NCI-H1694 treated with DMSO at 0.1 percent for 48 hours (cell line): ENCODE measurements at places on chromosomes 11 and 22.

GRCh38 chr22:49671331-49672013, 156.2 kb downstream of the BRD1 start:
- no peak for DNase-seq

- DNase-seq, result no peak
Measured at GRCh38 chr11:104705490-104706190, 192.6 kb downstream of the CASP12 start.

DNA sequence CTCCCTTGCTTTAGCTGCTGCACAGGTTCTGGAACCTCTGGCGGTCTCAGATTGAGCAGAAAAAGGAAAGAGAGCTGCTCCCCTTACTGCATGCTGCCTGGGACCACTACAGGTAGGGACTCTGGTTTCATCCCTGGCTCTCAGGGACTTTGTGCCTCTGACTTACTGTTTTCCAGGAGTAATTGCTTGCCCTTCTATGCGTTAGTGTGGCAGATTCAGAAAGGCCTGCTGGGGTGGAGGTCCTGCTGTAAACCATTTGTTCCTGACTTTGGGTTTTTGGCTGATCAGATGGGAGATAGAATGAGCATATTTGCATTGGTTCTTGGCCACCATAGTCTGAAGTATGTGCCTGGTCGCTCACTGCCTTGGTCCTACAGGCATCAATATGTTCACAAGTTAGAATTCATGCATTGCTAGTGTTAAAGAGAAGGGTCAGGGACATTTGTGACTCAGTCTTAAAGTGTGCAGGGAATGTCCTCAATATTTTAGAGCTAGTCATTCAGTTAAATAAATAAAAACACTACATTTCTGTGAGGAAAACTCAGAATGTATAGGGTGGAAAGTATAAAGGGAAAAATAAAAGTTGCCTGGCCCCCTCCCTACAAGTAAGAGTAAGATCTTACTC, 78.0 kb downstream of the PISD start:
- DNase-seq, result no peak

DNA sequence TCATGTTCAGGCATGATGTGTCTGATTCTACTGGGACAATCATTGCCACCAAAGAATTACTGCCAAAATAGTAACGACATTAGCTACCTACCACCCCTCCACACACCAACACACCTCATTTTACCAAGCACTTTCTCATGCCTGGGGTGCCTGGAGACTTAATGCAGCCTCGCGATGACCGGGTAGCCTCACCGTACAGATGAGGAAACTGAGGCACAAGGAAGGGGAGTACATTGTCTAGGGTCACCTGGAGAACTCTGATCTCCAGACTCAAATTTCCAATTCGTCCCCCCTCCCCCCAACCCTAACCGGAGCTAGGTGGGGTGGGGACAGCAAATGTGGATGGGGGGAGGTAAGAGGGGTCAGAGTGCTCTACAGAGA, 2.7 kb upstream of the RTN4RL2 start:
- DNase-seq, result peak; percentile 56

- no peak for DNase-seq
Measured at GRCh38 chr11:6300325-6300724, 20.0 kb downstream of the CAVIN3 start.

- no peak for DNase-seq
Measured at GRCh38 chr11:110862407-110862806, 150.2 kb upstream of the ARHGAP20 start.

DNA sequence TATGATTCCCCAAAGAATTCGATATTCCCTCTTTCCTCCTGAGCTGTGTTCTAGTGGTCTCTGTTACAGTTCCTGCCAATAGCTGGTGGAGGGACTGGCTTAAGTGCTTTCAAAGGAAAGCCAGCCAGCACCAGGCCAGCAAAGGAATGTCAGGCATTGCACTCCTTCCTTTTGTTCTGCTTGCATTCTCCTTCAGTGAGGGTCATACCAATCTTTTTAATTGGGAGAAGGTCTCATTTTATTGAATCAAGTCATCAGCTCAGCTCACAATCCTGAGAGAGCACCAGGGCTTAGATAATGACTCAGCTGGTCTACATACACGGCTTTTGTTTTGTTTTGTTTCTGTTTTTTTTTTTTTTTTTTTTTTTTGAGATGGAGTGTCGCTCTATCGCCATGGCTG, 222.9 kb downstream of the NAV2 start:
- no peak for DNase-seq

DNA sequence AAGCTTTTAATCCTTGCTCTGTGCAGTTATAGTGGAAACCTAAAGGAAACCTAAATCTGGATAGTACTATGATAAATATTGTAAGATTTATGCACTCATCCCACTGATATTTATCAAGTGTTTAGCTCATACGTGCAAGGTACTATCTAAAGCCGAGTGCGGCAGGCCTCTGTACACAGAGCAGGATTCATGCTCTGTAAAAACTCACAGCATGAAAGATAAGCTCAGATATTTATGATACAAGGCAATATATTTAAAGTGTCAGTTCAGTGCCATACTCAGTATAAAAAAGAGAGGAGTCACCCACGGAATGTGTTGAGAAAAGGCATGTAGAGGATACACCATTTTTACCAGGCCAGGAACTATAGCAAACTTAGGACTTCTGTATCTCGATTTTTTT, 66.2 kb downstream of the MAML2 start:
- DNase-seq, result no peak

GRCh38 chr11:69918938-69919650, 99.9 kb upstream of the FGF3 start:
- peak; percentile 3 for DNase-seq

GRCh38 chr11:116882386-116882785, 45.0 kb upstream of the APOA1 start:
- DNase-seq, result no peak

- DNase-seq, result no peak
Measured at GRCh38 chr11:27722953-27723344, 22.7 kb upstream of the BDNF start.

DNA sequence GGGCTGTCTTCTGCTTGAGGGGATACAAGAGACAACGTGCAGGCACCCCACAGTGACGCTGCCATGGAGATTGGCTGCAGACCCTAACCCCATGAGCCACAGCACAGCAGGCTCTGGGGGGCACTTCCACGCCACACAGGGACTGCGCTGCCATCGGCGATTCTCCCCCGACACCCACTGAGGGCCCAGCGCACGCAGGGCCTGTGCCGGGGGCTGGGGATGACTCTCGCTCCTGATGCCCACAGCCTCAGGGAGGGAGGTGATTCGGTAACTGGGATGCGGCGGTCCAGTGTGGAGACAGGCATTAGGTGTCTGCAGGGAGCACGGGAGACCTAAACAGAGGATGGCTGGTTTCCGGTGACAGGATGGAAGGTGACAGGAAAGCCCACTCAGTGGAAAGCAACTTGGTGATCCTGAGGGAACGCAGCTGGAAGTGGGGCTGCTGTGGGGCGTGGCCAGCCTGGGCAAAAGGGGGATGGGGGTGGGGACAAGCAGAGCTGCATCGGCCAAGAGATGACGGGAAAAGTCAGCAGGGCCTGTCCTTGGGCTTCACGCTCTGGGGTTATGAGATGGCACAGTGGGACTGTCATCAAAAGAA, 37.7 kb downstream of the EFCAB6 start:
- no peak for DNase-seq

DNA sequence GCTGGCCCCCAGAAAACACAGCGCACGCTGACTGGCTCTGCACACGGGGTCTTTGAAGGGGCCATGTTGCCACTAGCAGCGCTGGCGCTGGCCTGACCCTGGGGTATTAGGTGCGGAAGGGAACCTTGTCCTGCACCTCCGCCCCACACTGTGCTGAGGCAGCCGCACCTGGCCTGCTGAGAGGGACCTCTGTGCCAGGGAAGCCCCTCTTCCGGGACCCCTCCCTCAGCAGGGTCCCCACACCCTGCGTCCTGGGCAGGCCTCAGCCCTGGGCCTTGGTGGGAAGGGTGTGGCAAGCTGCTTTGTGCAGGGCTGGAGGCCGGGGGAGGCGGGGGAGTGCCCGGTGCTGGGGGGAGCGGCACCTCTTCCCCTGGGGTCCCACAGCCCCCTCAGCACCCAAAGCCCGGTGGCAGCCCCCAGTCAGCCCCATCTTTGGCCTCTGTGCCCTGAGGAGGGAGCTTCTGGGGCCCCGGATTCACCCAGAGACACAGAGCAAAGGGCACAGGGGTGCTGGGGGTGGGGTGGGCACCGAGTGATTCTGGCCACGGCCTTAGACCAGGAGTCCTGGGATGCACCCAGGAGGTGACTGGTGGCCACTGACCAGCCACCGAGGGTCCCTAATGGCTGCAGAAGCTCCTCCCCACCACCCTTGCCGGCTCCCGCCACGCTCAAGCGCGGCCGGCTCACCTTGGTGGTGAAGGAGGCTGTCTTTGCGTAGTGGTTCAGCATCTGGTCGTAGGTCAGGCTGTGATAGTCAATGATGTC, 11.4 kb downstream of the TTLL8 start:
- DNase-seq, result no peak

DNA sequence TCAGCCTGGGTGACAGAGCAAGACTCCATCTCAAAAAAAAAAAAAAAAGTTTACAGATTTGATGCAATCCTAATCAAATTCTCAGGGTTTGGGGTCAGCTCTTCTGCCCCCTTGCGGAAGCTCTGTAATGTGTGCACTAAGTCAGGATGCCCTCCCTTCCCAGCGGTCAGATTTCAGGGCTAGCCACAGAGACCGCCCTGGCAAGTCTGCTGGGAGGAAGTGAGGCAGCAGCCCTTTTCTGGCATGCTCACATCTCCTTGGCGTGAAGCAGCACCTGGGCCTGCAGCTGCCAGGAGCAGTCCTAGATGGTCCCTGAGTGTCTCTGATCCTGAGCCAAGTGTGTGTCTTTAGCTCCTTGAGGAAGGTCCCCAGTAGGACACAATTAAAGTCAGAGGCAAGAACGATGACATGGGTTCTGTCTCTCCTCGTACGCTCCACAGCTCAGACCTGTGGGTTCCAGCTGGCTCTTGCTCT, 10.9 kb upstream of the APOBEC3C start:
- DNase-seq, result peak; percentile 44

GRCh38 chr11:40816976-40817375, 642.5 kb downstream of the LRRC4C start:
- DNase-seq, result no peak
